ENCODE measurements at places on chromosomes 4 and X.

- DNase-seq: no peak
Observed at GRCh38 chr4:105130945-105131344, 15.7 kb upstream of the TET2 start.

DNA sequence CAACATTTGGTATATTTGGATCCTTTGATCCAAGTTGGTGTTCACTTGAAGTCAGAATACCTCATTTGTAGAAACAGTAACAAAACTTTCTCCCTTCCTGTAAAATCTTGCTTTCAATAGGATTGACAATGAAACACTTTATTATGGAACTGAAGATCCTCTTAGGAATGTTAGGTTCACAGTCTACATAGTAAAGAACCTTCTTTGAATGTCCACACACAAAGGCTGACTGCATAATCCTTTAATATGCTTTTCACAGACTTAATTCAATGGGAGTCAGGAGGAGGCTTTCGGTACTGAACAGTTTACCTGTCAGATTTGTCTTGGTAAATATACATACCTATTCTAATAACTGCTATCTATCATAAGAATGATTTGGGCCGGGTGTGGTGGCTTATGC is 188.5 kb downstream of the SPRY1 start:
- no peak for DNase-seq

DNA sequence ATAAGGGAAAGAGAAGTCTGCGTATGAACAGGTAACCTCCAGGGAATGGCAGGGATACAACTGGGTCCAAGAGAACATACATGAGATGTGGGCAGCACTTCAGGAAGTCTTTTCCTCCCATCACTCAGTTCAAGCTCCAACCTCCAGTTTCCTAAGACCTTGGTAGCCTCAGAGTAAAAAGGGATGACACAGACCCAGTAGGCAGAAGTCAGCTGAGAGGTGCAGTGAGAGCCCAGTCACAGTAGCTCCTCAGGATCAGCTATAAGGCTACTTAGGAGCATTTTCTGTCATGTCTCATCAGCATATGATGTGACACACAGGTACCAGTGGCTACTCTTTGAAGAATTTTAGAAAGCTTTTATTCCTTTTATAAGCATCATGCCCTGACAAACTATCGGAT is 12.5 kb upstream of the STS start:
- no peak for DNase-seq

DNA sequence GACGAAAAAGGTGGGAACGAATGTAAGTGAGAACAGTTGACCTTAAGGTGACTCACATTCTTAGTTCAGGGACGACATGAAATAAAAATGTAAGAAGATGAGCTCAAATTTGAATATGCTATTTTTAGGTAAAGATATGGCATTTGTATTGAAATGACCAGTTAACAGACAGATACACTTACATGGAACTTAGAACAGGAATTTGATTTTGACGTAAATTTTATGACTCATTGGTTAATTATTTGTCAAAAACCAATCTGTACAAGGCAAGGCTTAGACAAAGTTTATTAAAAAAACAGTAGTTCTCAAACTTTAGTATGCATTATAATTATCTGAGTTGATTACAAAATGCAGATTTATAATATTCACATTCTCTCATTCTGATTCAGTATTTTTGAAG is 469.4 kb downstream of the CFAP47 start:
- DNase-seq: no peak

DNA sequence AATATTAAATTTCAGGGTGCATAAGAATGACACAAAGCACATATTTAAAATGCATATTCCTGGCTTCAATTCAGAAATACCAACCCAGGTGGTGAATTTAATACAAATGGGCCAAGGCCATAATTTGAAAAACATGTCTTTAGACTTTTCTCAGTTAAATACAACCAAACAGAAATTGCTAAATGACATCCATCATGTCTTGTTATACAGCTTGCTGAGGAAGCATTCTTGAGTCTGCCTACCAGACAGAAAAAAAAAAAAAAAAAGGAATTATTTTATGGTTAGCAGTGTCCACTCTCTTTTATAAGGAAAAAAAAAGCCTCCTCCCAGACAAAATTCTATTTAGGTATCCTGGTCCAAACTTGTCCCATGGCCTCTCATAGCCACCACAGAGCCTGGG is 119.1 kb downstream of the PAPSS1 start:
- no peak for DNase-seq
